ENCODE measurements at places on chromosomes 6 and 20.

GRCh38 chr6:71277926-71278600, 10.5 kb upstream of the OGFRL1 start:
- DNase-seq, result no peak

GRCh38 chr6:41741625-41742490, 5.3 kb downstream of the PGC start:
- DNase-seq, result no peak

- no peak for DNase-seq
These were observed 193.5 kb upstream of the SPTLC3 start for GRCh38 chr20:12815231-12815768.

DNA sequence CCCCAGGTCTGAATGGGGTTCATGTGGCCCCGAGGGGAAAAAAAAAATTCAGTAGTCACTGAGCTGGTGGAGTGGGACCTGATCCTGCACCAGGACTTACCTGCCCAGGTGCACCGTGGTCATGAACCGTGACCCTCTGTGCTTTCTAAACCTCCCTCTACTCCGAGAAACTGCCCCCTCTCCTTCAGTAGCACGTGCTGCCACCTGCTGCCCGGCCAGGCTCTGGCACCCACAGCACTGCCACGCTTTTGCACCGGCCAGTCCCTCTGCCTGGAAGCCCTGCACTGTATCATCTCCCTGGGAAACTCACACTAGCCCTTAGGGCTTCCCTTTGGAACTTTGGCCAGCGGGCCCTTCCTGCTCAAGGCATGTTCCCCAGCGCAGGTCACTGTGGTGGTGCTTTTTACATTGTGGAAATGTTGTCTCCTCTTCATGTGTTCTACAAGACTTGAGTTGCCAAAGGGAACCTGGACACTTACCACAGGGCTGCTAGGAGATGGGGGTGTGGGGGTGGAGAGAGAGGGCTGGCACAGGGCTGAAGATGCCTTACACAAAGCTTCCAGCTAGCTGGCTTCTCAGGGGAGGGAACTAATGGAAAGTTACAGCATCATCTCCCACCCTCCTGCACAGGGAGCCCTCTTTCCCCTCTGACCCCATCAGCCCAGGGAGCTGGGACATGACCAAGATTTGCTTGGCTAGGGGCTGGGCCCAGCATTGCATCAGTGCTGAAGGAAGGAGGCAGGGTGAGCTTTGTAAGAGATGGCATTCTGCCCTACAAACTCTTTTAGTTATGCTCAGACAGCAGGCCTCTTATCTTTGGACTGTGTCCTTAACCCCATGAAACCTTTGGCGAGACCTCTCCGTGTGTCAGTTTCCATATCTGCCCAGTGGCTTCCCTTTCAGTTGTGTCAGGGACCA, 2.5 kb upstream of the PTPRT start:
- no peak for DNase-seq

GRCh38 chr6:142821860-142822259, 123.1 kb downstream of the HIVEP2 start:
- DNase-seq, result no peak

DNA sequence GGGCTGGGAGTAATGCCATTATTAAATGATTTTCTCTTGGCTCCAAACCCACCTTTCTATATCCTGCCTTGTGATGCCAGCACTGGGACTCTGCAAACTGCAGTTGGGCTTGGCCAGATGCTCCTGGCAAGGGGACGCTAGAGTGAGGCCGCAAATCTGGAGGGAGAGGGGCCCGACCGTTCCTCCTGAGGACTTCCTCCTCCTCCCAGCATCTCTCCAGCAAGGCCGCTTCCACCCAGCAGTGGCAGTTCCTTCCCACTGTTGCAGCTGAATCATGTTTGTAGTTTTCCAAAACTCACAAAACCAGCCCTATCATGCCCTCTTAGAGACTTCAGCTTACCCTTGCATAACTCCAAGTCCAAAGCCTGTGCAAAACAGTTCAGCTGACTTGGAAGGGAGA, 244.4 kb downstream of the FOXA2 start:
- no peak for DNase-seq

DNA sequence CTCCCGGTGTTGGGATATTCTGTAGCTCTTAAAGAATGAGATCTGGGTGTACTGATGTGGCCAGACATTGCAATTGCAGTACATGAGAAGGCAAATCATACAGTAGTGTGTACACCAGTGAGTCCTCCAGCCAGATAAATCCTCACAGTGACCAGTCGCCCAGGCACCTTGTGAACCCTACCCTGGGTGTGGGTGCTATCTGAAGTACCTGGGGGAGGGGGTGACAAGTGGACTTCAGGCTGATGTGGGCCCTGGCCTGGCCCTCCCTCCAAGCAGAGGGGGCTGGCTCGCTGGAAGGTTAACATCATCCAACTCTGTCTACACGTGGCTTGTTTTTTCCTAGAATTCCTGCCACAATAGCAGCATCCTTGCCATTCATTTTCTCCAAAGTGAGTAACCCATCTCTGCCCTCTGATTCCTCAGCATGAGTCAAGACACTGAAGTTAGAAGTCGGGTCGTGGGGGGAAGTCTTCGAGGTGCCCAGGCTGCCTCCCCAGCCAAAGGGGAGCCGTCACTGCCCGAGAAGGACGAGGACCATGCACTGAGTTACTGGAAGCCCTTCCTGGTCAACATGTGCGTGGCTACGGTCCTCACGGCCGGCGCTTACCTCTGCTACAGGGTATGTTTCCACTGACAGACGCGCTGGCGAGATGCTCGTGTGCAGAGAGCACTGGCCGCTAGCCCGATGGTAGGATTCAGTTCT, 70.8 kb downstream of the PTPN1 start:
- no peak for DNase-seq

DNA sequence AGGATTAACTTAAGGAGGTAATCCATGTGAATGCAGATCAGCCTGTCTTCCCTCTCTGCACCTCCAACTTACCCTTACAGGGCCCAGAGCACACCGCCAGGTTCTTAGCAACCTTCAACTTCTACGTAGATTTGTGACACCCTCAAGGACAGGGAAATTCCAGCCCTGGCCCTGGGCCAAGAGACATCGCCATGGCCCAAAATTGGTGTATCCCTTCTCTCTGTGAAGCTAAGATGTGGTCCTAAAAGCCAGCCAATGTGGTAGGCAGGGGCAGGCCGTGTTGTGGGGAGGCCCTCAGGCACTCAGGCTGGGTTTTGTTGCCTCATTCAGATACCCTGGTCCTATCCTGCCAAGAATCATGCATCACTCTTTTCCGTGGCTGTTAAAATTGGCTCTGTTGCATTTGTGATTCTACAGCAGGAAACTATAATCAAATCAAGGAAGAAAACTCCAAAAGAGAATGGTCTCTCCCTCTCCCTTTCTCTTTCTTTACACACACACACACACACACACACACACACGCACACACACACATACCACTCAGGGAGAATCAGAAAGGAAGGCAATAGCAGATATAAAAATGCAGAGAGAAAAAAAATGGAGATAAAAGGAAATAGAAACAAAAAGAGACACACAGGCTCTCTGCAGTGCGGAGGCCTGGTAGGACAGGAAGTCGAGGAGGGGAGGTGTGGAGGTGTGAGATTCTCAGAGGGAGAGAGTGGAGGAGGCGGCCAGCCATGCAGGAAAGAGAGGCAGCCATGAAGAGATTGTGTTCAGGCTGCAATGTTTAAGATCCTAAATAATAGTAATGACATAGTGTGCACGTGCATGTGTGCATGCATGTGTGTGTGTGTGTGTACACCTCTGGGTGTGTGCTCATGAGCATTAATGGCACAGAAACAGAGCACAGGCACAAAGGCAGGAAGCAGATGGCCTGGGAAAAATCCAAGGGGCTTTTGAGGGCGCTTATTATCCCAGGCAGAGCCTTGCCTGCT, 201.8 kb upstream of the LRFN2 start:
- DNase-seq, result no peak

DNA sequence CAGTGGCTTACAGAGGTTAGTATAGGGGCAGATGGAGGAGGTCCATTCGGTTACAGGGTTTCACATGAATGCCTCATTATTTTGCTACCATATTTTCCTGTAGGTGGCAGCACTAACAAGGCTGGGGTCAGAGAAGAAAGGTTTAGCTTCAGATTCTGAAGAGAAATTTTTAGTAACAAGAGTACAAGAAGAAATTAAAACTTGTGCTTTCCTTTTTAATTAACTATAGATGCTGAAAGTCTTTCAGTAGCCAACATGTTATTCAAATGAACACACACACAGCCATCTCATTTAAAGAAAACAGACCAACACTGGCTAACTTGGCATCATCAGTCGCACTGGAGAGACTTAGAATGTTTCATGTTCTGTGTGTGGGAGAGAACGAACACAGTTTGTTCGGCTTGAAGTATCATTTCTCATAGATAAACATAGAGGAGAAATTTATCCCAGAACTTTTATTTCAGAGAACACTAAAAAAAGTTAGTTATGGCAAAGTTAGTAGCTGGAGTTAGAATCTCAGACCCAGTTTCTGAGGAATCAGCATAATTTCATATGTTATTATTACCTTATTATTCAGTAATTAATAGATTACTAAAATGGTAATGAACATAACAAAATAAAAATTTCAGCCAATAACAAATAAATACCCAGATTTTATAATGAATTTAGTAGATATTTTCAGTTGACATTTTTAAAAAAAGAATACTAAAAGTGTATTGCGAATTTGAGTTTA, 314.0 kb upstream of the RSPO3 start:
- no peak for DNase-seq

DNA sequence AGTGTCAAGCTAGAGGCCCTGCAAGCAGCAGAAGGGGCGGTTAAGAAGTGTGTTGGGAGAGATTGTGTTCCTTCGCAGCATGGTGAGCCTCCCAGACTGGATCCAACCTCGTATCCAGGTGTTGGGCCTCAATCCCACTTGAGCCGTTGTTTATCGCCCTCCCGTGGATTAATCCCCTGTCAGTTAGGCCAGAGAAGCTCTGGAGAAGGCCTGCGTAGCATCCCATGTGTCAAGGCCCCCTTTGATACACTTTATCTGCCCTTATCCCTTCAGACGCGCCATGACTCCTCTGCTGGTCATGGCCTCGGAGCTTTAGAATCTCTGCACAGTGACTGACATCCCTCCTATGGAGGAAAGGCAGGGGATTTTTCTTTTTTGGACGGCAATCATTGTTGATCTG, 181.0 kb downstream of the ZFP64 start:
- no peak for DNase-seq

DNA sequence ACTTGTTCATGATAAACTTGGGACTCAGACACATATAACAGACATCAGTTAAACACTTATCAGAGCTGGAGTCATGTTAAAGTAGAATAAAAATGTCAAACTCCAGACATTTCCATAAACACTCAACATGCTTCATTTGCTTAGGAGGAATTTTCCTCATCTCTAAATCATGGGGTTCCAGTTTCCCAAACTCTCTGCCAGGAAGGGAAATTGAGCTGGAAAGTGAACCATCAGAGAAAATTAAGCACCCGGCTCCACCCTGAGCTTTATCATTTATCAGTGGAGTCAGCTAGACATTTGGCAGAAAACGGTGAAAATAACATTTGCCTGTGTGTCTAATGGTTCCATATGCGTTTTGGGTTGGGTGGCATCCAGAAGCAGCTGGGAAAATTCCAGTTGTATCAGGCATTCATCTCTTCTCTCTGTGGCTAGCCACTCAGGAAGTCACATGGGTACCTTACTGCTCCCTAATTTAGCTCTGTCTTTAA, 25.3 kb upstream of the ZNFX1 start:
- no peak for DNase-seq

- DNase-seq, result no peak
These were observed 55.1 kb downstream of the ID4 start for GRCh38 chr6:19892260-19892659.

DNA sequence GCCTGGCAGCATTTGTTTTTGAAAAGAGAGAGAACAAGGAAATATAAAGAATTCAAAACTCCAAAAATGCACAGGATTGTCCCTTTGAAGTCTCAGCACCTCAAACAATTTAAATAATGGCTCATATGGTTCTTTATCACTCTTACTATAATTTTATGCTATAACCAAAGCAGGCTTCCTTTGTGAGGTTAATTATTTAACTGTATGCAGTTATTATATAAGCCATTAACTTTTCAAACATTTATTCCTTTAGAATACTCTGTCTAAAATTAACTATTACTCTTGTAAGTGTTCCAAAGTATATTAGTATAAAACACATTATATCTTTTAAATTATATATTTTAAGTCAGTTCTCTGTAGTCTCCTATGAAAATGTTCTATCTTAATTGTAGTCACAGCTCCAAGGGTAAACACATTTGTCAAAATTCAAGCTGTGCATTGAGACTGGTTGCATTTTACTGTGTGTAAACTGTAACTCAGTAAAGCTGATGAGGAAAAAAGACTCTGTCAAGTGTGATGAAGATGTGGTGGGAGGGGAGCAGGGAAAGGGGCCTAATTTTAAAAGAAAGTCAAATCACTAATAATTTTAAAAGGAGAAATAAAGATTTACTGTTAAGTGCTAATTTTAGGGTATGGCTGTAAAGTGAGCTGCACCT, 20.0 kb upstream of the PLAGL1 start:
- DNase-seq, result no peak

DNA sequence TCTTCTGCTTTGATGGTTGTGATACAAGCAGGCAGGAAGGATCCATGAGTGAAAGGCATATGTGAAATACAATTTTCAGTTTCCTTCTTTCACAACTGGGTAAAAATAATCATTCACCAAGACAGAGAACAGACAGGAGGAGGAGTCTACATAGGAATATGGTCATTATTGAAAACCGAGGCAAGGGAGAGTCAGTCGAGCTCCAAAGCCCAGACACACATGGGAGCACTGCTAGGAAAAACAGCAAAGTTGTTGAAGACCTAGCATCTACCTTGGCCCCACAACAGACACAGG, 260.6 kb downstream of the ERMARD start:
- DNase-seq, result no peak

- DNase-seq, result no peak
These were observed 96.0 kb downstream of the SOBP start for GRCh38 chr6:107585815-107586435.

DNA sequence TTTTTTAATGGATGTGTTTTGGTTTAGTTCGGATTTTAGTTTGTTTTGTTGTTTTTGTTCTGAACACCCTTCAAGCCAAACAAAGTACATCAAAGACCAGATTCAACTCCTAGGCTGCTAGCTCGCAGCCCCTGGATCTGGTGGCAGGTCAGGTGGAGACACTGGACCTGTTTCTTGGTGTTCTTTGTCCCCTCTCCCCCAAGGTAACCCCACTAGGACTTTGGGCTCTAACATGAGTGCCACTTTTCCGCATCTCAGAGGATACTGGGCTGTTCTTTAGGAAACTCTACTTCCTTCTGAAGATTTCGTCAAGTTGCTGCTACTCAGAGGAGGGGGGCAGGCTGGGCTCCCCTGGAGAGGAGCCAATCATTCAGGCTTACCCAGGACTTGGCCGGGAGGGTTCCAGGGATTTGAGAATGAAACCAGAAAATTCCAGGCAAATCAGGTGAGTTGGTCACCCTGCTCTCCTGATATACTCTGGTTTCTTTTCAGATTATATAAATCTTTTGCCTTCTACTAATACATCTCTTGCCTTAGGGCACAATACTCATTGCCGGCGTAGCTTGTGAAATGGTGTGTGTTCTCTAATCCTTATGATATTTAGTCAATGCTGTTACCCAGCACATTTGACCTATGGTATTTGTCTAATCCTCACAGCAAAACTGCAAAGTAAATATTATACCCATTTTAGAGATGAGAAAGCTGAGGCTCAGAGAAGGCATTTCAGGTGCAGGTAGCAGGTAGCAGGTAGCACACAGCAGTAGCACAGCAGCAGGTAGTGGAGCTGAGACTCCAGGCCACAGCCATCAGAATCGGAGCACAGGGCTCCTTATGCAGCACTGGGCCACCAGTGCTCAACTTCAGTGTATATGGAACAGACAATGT, 291.6 kb downstream of the TSHZ2 start:
- no peak for DNase-seq

- no peak for DNase-seq
These were observed 9.4 kb upstream of the OCSTAMP start for GRCh38 chr20:46559685-46560440.

- no peak for DNase-seq
These were observed 29.1 kb upstream of the CSNK2A1 start for GRCh38 chr20:572727-573126.

Measured in stimulated activated CD8-positive, alpha-beta memory T cell treated with anti-CD3 and anti-CD28 coated beads, Interleukin-2, amount 100 ng/mL, for 48 hours (primary cell).